ENCODE measurements at places on chromosomes 5 and 9. TPM values are rescaled to one million over a fixed set of nuclear protein-coding genes. Genes with fewer than 3 reads are reported as not detected.

DNA sequence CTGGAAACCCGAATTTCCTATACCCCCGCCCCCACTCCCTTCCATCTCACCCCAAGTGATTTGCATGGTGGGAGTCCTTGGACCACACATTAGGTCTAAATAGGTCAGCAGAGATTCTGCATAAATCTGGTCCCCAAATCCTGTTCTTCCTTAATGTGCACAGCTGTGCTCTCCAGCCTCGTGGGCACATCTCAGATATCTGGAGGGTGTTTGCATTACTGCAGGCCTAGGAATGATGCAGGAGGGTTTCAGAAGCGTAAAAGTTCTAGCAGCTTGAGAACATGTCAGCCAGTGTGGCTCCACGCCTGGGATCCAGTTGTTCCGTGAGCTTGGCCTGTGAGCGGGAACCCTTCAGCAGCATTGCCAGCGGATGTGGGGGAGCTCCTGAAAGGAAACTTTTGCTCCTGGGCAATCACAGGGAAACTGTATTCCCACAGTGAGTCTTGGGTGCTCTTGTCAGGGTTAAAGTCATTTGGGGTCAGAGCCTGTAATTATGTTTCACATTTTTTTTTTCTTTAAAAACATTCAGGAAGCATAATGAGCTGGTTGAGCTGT is 12.9 kb downstream of the ARHGAP26 start:
- DNase-seq = no peak

GRCh38 chr9:78072586-78073199 is 41.1 kb upstream of the GNAQ start:
- DNase-seq = no peak

GRCh38 chr9:38226491-38226951 is 157.5 kb upstream of the SHB start:
- no peak for DNase-seq

Gene CBY3
- not detected for total RNA-seq

Gene MARCOL
- not detected for total RNA-seq

Gene DCAF10
- total RNA-seq = 21.6 TPM

Gene RICTOR
- total RNA-seq = 16.9 TPM

Gene C5orf52
- not detected for total RNA-seq

Gene PCDHB16
- 0.17 TPM for total RNA-seq

DNA sequence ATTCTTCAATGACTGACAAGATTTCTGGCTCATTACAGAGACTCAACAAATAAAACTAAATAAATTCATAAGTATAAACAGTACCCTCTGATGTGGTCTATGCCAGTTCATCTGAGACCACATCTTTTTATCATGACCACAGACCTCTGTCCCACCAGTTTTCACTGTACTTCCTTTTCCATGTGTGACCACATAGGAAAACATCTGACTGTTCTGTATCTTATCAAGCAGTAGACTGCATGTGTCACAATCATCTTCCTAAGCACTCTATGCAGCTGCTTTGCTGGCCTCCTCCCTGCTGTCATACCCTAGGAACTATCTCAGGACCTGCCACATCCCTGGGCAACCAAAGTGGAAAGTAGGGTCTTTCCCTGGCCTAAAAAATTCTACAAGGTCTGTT is 205.0 kb upstream of the ZNF462 start:
- no peak for DNase-seq

DNA sequence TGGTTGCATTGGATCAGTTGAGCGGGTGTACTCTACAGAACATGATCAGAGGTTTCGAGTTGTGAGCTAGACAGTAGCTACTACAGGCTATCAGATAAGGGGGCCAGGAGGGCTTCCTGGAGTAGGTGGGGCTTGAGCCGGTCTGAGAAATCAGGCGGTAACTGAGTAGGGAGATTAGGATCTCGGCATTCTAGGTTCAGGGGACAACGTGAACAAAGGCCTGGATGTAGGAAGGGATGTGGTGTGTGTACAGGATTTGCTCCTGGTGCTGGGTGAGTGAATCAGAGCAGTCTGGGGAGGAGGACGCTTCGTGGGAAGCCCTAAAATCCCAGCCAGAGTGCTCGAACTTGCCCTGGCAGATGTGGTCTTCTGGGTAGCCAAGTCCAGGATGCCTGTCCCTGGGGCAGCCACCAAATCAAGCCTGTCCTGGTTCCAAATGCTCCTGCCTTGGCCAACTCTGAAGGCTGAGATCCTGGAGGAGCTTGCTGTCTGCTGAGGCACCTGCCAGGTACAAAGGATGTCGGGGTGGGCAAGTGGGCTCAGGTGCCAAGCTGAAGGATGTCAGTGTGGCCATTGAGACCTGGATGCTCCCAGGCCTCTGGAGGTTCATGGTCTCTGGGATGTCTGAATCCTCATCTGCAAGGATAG is 33.4 kb downstream of the STC2 start:
- no peak for DNase-seq

- no peak for DNase-seq
These were observed 250.4 kb downstream of the FSTL4 start for GRCh38 chr5:133361922-133362321.

Gene PCDHGA8
- total RNA-seq = 0.29 TPM

GRCh38 chr5:35436400-35437057 is 181.1 kb upstream of the SPEF2 start:
- no peak for DNase-seq
